ENCODE measurements at places on chromosomes 5 and 9.

DNA sequence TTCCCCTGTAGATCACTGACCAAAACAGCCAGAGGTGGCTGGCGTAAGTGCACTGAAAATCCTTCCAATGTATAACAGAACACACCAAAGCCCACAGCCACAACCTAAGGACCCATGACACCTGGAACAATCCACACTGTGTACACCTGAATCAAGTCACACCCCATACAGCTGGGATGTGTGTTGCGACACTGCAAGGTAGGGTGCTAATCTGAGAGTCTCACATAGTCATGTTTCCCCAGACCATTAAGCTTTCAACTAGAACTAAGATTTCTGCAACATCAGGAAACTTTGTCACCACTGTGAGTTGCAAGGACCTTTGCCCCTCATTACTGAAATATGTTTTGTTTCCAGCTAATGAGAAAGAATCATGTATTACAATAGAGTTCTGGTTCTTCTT lies 59.4 kb downstream of the MED27 start:
- no peak for DNase-seq

GRCh38 chr5:74516211-74516636 lies 124.3 kb downstream of the ENC1 start:
- DNase-seq: peak; percentile 74

DNA sequence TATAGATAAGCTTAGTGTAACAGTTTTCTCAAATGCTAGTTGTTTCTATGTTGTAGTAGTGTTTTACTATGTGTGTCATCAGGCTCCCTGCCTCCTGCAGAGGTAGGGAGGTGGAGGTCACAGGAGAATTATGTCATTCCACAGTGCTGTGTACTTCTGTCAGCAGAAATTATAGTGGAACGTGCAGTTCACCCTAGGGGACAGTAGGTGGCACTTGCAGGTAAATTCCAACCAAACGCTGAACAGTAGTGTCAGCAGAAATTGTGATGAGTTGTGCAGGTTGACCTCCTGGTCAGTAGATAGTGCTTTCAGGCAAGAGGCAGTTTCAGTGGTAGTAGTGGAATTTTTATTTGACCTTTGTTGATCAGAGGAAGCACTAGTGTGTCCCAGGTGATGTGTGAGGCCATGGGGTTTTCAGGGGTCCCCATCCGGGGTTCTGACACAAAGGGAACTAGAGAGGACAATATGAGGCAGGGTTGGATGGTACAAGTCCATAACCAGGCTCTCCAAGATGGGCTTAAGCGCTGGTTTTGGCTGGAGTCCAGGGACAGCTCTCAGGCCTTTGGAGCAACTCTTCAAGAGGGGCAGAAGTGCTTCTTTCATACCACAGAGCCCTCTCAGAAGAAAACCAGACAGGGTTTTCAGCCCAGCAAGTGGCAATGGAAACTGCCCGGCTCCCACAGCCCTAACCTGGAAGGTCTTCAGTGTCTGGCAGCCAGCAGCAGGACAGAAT lies 402.9 kb downstream of the CYLC2 start:
- DNase-seq: peak; percentile 18

GRCh38 chr9:21110708-21111576 lies 30.7 kb downstream of the IFNW1 start:
- peak; percentile 80 for DNase-seq

GRCh38 chr9:92970467-92970923 lies 23.2 kb downstream of the FGD3 start:
- DNase-seq: peak; percentile 6

DNA sequence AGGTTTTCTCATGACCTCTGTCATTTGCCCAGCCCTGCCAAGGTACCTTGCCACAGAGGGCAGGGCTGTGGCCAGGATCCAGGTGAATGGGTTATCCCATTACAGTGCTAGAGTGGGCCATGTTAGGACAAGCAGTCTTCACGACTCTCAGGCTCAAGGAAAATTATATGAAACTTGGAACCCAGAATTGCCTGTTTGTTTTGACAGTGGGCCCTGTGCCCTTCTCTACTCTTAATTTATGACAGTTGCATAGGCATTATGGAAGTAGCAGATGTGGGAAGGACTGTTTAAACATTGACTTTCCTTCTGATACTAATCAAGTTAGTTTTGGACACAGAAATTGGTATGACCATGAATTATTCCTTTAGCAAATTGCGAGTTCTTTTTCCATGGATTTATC lies 41.7 kb downstream of the ITGA2 start:
- DNase-seq: no peak

DNA sequence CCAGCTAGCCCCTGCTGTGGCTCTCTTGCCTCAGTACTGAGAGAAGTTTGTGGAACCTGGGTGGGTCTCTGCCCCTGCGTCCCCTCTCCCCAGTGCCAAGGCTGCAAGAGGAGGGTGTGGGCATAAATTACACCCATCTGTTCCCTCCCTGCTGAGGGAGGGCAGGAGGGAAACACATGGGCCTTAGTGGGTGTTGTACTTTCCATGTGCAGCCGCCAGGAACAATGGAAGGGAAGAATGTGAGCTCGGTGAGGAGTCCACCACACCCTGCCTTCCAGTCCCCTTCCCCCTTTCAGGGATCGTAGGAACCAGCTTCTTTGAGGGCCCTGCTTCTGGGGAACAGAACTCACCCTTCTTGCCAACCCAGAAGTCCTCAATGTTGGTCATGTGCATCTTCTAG lies 138.2 kb upstream of the KLF4 start:
- no peak for DNase-seq

DNA sequence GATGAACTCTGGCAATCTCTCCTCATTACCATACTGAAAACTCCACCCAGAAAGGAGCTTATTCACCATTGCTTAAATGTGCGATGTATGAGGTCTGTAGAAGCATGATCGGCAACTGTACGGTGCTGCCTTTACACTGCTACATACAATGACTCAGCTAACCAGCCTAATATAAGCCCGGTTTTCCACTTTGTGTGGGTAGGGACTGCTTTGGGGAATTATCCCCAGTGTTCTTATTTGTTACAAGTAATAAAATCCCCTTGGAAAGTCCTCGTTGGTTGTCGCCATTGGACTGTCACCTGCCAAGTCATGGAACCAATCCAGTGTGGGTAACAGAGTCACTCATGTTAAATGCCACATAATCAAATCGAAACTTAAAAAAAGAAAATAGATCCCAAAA lies 23.5 kb upstream of the TENT2 start:
- no peak for DNase-seq

GRCh38 chr9:137502008-137502911 lies 43.1 kb upstream of the NSMF start:
- no peak for DNase-seq

DNA sequence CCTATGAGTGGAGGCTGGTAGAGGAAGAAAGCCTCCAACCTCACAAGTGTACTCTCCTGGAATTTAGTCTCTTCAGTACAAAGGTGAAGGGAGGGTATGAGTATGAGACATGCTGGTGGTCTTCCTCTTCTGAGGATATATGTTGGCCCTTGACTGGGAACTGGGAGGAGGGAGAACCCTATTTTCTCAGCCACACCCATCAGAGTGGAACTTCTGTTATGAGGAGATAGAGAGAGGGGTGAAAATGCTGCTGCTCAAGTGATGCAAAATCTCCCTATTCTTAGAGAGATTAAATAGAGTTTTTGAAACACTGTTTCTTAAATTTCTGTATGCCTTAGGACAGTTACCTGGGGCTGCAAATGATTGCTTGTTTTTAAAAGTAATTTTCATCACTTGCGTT lies 203.4 kb upstream of the PRR16 start:
- no peak for DNase-seq

DNA sequence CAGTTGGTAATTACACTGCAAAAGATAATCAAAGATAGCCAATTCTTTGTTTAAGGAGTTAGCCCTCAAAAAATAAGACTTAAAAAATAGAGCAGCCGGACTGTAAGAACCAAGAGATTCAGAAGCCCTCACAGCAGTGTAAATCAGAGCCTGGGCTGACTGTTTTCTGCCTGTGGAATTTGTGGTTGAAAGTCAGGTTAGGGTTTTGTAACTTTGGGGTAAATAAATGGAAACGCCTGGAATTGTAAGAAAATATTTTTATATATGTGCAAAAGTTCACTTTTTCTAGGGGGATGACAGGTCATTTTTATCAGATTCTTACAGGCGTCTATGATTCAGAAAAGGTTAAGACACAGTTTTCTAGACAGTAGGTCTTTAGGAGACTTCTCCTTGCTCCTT lies 35.6 kb downstream of the KLHL3 start:
- DNase-seq: no peak

DNA sequence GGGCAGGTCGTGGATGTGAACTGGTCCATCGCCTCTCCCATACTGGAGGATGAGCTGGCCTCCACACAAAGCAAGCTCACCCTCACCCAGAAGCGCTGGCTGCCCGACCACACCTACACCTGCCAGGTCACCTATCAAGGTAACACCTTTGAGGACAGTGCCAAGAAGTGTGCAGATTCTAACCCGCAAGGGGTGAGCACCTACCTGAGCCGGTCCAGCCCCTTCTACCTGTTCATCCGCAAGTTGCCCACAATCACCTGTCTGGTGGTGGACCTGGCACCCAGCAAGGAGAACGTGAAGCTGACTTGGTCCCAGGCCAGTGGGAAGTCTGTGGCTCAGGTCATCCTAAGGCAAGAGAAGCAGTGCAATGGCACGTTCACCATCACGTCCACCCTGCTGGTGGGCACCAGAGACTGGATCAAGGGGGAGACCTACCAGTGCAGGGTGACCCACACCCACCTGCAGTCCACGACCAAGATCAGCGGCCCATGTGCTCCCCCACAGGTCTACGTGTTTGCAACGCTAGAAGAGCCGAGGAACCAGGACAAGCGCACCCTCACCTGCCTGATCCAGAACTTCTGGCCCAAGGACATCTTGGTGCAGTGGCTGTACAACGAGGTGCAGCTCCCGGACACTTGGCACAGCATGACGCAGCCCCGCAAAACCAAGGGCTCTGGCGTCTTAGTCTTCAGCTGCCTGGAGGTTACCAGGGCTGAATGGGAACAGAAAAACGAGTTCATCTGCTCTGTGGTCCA lies 71.3 kb downstream of the INSL6 start:
- DNase-seq: no peak

DNA sequence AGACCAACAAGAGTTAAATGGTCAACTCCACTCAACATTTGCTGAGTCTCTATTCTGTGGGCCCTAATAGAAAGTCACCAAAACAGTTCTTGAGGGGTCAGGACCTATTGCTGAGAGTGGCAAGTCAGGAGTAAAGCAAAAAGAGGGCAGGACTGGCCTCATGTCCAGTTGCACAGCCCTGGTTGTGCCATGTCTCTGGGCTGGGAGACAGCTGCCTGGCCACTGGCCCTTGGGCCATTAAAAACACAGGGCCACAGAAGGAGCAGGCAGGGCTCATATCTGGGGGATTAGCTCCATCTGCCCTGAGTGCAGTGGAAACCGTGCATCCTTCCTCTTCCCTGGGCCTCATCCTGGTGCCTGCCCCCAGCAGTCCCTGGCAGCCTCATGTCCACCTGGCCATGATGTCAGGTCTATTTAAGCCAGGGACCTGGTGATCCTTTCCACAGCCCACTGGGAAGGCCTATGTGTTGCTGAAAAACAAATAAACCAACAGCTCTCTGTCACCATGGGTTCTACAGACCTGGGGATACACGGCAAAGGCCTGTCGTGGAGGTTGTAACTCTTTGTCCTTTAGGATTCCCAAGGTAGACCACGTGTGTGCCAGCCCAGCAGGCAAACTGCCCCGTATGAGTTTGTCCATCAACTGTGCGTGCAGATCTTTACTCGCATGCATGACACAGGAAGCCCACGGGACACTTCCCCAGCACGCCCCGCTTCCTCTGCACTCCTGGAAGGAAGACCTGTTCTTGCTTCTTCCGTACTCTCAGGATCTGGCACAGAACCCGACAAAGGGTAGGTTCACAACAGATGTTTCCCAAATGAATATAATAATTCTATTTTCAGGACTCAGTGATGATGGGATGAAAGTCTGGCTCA lies 148.8 kb downstream of the MTX3 start:
- no peak for DNase-seq

GRCh38 chr9:121746411-121746810 lies 95.0 kb downstream of the DAB2IP start:
- DNase-seq: no peak

DNA sequence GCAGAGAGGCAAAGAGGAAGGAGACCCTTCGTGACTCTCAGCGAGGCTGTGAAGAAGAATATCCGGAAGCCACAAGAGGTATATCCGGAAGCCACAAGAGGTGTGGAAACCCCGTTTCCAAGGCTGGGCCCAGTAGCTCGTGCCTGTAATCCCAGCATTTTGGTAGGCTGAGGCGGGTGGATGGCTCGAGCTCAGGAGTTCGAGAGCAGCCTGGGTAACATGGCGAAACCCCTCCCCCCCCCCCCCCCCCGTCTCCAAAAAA lies 612 bp upstream of the BBLN start:
- no peak for DNase-seq

DNA sequence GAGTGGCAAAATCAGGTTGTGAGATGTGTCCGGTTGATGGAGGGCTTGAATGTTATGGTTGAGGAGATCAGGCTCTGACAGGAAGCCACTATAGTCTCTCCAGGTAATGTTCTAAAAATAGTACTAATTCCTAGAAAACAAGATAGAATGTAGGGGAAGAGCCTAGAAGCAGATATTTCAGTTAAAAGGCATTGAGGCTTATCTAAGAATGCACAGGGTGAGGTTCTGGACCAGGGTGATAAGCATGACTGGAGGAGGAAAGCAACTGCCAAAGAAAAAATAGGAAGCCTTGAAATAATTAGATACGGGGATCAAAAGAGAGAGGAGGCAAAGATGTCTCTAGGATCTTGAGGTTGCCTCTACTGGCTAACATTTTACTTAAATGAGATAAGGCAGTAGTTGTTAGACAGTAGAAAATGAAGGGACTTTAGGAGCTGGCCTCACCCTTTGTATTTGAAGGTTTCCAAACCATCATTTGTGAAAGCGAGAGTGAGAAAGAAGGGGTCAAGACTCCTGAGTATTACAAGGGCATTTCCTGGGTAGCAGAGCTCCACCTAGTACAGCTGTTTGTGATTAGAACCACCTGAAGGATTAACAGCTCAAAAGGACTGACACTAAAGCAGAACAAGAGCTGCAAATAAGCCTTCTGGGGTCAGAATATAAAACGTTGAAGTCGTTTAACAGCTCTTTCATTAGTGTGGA lies 15.4 kb upstream of the ARL15 start:
- DNase-seq: no peak

- no peak for DNase-seq
These were observed 1.8 kb upstream of the BHMT start for GRCh38 chr5:79109527-79110492.

GRCh38 chr9:36728651-36729520 lies 156.2 kb downstream of the MELK start:
- peak; percentile 58 for DNase-seq

GRCh38 chr9:130215341-130216119 lies 43.3 kb downstream of the NCS1 start:
- DNase-seq: peak; percentile 36

GRCh38 chr5:81513473-81513872 lies 119.5 kb upstream of the ACOT12 start:
- DNase-seq: no peak

- DNase-seq: no peak
These were observed 112.1 kb downstream of the ADRB2 start for GRCh38 chr5:148938522-148938882.

- peak; percentile 80 for DNase-seq
These were observed 1.2 kb upstream of the NEK6 start for GRCh38 chr9:124256517-124257069.

Measured in fibroblast of skin of scalp (primary cell).